CD4-positive, alpha-beta T cell treated with Interleukin-4 for 1 hour (primary cell): ENCODE measurements at places on chromosomes 3 and 15.

GRCh38 chr3:45659661-45660566 lies 29.3 kb upstream of the SACM1L start:
- DNase-seq: peak; percentile 45

DNA sequence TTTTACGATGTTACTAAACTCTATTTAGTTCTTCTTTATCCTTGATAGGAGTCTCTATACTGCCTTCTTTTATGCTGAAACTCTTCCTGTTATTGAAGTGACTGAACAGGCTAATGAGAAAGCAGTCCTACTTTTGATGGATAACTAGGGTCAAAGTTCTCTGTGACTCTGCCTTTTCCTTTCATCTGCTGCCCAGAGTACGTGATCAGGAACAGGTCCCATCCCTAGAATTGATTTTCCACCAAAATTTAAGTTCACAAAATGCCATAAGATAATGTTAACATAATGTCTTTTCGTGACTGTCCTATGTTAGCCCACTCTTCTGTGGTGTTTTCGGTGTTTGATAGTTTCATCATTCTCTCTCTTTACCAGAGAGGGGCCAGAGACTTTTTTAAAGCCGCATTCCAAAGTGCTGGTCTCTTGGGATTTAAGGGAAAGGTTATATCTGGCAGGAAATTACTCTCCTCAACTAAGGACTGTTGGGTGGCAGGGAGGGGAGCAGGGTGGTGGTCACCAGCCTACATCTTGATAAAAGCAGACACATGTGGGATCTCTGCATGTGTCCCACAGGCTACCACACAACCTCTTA lies 50.3 kb upstream of the PLXND1 start:
- DNase-seq: no peak

DNA sequence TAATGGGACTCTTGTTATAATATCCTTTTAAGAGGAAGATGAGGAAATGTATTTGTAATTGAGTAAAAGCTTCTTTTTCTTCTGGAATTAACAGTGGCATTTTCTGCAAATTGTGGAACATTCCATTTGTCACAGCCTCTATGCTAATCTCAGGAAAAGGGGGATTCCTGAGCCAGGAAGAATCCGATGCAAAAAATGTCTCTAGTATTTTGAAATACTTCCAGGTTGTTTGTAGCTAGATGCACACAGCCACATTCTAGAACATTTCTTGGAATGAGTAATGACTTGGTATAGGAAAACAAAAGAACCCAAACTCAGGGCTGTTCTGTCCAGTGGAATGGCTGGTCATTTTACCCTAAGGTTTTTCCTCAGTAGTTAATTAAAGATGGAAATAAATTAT lies 98.5 kb upstream of the SLC2A2 start:
- no peak for DNase-seq

DNA sequence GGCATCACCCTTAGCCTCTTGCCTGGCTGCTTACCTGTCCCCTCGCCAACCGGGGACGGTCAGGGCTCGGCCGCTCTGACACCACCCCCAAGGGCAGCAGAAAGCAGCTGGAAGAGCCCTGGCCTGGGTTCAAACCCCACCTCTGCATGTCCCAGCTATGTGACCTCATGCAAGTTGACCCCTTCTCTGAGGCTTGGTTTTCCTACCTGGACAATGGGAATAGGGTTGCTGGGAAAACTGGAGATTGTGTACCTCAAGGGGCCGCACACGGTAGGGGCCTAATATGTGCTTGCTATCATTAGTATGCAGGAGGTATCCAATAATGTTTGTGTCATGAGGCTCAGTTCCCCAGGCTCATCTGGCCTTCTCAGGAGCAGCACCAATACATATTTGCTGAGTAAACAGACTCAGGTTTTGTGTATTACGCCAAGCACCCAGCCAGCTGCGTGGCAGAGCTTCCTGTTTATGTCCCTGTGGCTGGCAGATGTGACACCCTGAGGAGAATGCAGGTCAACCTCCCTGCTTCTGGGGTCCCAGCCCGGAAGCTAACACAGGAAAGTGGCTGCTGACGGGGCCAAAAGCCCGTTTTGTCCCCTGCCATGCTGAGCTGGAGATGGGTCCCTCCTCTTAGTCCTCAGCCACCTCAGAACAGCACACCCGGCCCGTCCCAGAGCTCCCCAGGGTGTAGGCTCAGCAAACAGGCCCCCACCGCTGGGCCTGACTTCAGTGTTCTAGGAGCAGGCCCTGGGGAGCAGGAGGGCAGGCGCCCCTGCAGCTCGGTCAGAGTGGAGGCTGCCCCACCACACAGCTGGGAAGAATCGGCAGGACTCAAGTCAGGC lies 29.7 kb downstream of the PLXND1 start:
- peak; percentile 80 for DNase-seq

- DNase-seq: no peak
Measured at GRCh38 chr3:100759950-100760349, 50.7 kb downstream of the TFG start.
